Stimulated activated CD8-positive, alpha-beta memory T cell treated with anti-CD3 and anti-CD28 coated beads, Interleukin-7, amount 100 ng/mL, for 4 hours (primary cell): ENCODE measurements at places on chromosomes 11 and 22.

GRCh38 chr22:42905702-42906183, 48.7 kb upstream of the ARFGAP3 start:
- DNase-seq: no peak

- DNase-seq: no peak
Measured at GRCh38 chr22:25334162-25334490, 114.7 kb downstream of the CRYBB2 start.

GRCh38 chr22:30268331-30268730, 1.7 kb upstream of the OSM start:
- no peak for DNase-seq

DNA sequence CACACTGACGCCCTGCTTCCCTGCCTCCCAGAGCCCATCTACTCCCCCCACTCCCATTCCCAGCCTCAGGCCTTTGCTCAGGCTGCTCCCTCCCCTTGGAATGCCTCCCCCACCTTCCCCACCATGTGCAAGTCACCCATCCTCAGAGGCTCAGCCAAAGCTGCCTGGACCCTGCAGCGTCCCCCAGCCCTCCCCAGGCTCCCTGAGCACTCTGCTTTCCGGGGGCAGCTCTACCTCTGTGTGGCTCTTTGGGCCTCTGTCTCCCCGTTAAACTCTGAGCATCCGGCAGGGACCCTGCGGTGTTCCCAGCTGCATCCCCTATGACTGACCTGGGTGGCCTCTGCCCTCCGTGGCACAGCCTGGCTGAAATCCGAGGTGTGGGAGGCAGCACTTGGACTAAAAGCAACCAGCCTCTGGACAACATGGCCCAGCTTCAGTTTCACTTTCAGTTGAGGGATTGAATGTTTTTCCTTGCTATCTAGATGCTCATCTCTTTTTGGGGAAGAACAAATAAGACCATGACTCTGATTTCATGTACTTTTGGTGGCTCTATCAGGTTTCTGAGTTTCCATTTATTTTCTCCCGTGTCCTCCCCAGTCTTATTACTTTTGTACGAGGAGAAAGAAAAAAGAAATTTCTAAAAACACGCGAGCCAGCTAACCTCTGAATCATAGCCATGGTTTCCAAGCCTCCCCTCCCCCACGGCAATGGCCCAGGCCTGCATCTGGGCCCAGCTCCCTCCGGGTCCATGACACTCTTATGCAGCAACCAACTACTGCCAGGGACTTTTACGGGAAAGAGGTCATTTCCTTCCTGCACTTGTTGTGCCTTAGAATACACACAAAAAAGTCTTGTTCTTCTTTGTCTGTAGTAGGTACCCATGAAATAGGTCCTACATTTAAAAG, 3.8 kb downstream of the APOL3 start:
- DNase-seq: peak; percentile 52

DNA sequence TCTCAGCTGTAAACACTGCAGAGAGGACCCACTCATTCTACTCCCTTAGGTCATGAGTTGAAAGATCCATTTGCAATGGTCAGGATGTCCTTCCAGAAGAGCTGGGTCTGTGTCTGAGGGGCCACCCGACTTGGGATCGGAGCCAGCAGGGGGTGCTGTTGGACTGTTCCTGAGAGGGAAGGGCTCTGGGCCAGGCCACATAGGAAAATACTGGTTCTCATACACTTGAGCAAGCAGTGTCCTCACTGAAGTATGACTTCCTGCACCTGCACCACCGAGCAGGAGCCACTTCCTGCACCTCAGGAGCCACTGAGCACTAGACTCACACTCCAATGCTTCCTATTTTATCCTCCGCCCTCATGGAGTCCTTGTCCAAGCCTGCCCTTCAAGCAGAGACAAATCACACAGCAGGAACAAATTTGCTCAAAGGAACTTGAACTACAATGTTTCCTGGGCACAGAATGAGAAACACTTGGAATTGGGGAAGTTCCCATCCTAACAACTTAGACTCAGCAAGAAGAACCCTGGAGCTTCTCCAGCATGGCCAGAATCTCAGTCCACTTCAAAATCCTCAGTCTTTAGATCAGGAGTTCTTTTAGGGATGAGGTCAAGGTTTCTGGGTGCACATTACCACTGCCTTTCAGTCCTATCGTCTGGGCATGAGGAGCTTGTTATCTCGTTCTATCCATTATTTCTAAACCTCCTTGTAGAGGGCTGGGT, 36.6 kb upstream of the VPREB1 start:
- peak; percentile 51 for DNase-seq

DNA sequence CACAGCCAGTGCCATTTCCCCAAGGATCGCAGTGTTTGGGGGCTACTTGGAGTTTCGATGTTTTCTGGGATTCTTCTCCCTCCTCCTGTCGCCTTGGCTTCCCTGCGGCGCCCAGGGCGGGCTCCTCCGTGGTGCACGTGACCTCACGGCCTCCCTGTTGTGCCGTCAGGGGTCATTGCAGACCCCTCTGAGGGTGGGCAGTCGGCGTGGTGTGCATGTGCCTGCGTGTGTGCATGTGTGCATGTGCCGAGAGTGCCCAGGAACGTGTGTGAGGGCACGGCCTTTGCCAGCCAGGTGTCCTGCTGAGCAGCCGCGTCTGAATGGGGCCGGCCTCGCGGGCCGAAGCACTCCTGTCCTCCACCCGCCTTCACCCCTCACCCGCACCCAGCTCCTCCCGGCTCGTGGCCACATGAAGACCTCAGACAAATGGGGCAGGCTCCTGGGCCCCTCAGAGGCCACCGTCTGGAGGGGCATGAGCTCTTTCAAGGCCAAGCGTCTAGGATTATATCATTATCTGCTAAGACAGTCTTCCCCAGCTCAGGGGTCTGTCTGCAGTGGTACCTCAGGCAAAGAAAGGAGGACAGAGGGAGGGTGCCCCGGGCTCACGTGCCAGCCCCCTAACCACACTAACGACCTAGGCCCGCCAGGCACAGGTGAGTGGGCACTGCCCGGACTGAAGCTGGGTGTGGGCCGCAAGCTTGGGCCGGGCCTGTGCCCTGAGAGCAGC, 9.4 kb upstream of the MRPL23 start:
- DNase-seq: no peak

- DNase-seq: no peak
Measured at GRCh38 chr11:63569570-63569969, 6.4 kb upstream of the PLAAT2 start.

GRCh38 chr11:60985991-60986915, 14.8 kb downstream of the CD6 start:
- peak; percentile 90 for DNase-seq

- no peak for DNase-seq
Measured at GRCh38 chr11:47052576-47052975, 116.0 kb downstream of the CSTPP1 start.

DNA sequence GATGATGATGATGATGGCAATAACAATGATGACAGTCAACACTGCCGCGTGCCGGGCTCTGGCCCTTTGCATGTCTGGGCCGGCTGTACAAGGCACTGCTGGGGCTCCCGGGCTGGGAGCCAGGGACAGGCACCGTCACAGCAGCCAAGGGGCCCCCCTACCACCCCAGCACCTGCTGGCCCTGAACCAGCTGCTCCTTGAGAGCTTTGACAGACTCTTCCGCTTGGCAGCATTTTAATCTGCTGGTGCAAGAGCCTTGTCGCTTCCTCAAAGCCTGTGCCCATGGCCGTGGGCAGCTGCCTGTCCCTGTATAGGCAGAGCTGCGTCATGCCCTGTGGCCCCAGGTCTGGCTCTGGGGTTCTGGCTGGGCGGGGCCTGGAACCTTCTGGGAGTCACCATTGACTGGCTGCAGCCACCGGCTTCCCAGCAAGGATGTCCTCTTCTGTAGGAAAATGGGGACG, 12.9 kb upstream of the MUC6 start:
- DNase-seq: no peak
